Activated CD4-positive, alpha-beta T cell treated with anti-CD3 and anti-CD28 coated beads, Interleukin-2, amount 50 U/mL, for 1 hour (primary cell): ENCODE measurements at places on chromosomes 1 and 21.

DNA sequence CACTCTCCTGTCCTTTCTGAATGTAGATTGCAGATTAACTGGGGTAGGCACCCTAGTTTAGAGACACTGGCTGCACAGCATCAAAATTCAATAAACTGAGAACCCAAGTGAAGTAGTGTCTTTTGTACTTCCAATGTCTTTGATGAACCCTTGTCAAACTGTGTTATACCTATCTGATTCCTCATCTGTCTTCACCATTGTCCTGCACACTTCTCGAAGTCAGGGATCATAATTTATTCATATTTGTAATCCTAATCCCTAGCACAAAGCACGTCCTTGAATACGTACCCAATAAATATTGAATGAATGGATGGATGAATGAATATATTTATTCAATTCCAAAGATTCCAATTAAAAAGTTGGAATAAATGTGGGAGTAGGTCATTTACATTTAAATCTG lies 256.6 kb upstream of the PTBP2 start:
- no peak for DNase-seq

DNA sequence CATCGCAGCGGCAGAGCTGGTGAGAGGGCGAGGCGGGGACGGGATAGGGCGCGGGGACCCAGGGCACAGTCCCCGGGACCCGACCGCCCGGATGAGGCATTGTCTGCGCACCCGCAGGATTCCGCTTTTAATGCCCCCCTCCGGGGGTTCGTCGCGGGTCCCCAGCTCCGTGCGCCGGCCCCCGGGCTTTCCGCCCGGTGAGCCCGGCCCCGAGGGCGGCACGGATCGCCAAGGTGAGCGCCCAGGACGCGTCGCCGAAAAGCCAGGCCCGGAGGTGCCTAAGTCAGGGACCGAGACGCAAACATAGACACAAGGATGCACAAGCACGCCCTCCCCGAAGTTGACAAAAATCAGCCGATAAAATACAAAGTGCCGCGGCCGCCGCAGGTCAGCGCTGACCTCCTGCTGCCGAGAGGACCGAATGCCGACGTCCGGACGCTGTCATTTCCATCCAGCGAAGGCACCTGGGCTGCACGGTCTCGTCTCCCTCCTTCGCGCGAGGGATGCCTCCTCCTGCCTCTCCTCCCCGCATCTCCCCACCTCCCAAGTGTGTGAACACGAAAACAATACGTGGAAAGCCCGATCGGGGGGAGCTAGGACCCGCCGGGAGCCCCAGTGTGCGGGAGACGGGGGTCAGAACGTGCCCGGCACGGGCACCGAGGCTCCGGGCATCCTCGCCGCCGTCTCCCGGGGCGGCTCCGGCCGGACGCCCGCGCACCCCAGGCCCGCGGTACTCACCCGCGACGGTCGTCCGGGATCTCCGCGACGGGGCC lies 101.1 kb upstream of the SOD1 start:
- DNase-seq = peak; percentile 27

DNA sequence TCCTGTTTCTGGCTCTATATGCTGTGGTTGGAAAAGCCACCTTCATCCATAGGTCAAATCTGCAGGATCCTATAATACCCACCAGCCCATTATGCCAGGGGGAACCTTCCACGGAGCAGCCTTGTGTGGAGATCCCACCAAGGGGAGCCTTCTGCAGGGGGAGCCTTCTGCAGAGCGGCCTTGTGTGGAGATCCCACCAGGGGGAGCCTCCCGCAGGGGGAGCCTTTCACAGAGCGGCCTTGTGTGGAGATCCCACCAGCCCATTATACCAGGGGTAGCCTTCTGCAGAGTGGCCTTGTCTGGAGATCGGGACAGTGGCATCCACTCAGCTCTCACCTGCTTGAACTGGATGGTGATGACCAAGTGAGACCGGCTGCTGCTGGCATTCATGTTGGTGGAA lies 85.3 kb downstream of the SCCPDH start:
- no peak for DNase-seq

DNA sequence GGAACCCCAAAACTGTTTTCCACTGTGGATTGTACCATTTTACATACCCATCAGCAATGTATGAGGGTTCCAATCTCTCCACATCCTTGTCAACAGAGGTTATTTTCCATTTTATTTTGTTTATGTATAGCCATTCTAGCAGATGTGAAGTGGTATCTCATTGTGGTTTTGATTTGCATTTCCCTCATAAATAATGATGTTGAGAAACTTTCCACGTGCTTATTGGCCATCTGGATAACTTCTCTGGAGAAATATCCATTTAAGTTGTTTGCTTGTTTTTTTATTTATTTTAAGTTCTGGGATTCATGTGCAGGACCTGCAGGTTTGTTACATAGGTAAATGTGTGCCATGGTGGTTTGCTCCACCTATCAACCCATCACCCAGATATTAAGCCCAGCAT lies 280.2 kb upstream of the USP25 start:
- no peak for DNase-seq
